ENCODE measurements at places on chromosomes 5 and 9. TPM values are rescaled to one million over a fixed set of nuclear protein-coding genes. Genes with fewer than 3 reads are reported as not detected.

TPPP gene
- total RNA-seq: 0.13 TPM

ERBIN gene
- 46.7 TPM for total RNA-seq

IFNA21 gene
- total RNA-seq: not detected

WDR31 gene
- 0.38 TPM for total RNA-seq

KIF12 gene
- total RNA-seq: not detected

STPG3 gene
- total RNA-seq: not detected

ANXA6 gene
- 53.6 TPM for total RNA-seq

GHR gene
- 3.1 TPM for total RNA-seq

PCBD2 gene
- total RNA-seq: 4.2 TPM

ERP44 gene
- 5.6 TPM for total RNA-seq

LHFPL2 gene
- total RNA-seq: 39.6 TPM

PCDHGA11 gene
- total RNA-seq: 4.0 TPM

IFNK gene
- total RNA-seq: not detected

SLC2A8 gene
- 10.2 TPM for total RNA-seq

ZNF367 gene
- 6.3 TPM for total RNA-seq

LHX3 gene
- not detected for total RNA-seq

ARID3C gene
- total RNA-seq: 0.25 TPM

SLC6A7 gene
- not detected for total RNA-seq

BTNL3 gene
- total RNA-seq: not detected

CSF2 gene
- total RNA-seq: 0.13 TPM

IL4 gene
- total RNA-seq: not detected

TMEM38B gene
- 5.1 TPM for total RNA-seq

BAG1 gene
- 33.5 TPM for total RNA-seq

CDH18 gene
- under 0.01 TPM for total RNA-seq

AMBP gene
- not detected for total RNA-seq

PKD2L2 gene
- not detected for total RNA-seq

FLT4 gene
- total RNA-seq: 236 TPM

COL15A1 gene
- total RNA-seq: 2.8 TPM

SLC1A3 gene
- not detected for total RNA-seq

PRRX2 gene
- total RNA-seq: 0.13 TPM

TUT7 gene
- total RNA-seq: 16.0 TPM

SLC23A1 gene
- not detected for total RNA-seq

PDE6A gene
- under 0.01 TPM for total RNA-seq

Data from dermis microvascular lymphatic vessel endothelial cell (primary cell).